ENCODE measurements at places on chromosomes 5 and 9.

DNA sequence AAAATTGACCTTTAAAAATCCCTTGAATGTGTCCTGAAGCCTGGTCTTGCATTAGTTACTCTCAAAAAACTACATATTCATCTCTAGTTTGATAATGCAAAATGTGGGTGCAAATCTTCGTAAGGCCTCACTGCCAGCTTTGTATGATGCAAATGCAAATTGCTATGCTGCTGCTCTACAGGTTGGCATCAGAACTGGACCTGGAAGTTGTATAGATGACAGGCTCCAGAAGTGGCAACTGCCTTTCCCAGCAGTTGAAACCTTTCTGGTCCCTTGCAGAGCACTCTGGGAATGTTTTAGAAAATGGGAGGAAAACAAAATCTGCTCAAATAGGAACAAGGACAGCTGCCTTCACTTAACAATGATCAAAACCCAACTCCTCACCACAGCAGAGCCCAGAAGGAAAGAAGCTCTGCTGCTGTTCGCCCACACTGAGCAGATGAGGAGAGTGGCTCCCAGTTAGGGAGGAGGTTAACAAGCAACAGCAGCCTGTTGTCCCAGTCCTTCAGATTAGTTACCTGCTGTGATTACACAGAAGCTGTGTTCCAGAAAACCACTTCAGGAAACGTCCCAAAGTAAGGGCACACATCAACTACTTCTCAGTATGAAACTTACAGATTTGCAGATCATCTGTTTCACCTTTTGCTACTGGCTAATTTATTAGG lies 93.5 kb downstream of the PLPP1 start:
- no peak for DNase-seq

DNA sequence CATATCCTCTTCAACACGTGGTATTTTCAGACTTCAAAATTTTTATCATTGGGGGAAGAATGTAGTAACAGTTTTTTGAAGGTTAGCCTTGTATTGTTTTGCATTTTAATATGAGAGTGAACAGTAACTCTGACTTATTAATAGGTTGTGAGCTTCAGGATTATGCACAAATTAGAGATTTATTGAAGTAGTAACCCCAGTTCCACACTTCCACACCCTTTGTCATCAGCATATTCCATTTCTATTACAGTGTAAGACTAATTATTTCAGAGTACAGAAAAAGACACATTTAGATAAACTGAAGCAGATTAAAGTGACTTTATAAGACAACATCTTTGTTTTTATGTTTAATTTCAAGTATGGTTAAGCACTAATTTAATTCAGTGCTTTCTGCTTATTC lies 105.7 kb downstream of the CDC42SE2 start:
- DNase-seq: no peak

- no peak for DNase-seq
Measured at GRCh38 chr5:170152767-170153166, 47.1 kb downstream of the FOXI1 start.

DNA sequence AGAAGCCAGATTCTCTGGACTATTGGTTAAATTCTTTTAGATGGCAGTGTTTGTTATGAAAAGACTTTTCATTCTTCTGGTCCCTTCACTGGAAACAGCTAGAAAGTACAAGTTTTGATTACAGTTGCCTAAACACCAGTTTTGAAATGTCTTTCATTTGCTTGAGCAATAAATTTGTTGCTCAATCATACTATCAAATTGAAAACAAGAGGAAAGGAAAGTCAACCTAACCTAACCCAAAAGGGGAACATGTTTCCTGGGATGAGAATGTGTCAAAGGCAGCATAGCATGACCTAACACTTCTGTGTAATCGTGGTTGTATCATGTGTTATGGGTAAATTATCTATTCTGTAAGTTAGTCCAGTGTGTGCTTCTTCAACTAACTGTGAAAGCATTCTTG lies 213.2 kb downstream of the TMC1 start:
- no peak for DNase-seq

GRCh38 chr5:170444181-170444580 lies 55.0 kb upstream of the KCNMB1 start:
- no peak for DNase-seq

- DNase-seq: peak; percentile 67
Measured at GRCh38 chr5:138148811-138149210, 9.6 kb upstream of the NME5 start.

- no peak for DNase-seq
Measured at GRCh38 chr9:85502815-85503655, 238.7 kb downstream of the AGTPBP1 start.
